ENCODE measurements at places on chromosomes 13 and 19.

- no peak for DNase-seq
These were observed 87.8 kb downstream of the ANKRD10 start for GRCh38 chr13:110826861-110827672.

DNA sequence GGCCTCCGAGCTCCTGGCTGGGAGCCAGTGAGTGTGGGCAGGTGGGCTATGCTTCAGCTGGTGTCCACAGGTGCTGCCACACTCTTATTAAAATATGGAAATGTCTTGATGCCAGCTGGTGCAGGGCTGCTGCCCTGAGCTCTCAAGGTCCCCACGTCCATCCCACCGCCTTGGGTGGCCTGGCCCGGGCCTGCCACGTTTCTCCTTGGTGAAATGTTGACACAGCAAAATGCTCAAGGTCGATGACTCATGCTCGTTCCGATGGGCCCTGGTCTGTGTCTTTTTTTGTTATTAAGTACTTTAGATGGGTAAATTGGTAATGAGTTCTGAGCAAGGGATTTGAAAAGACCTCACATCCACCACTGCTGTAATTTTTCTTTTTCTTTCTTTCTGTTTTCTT, 524.7 kb downstream of the MYO16 start:
- DNase-seq, result no peak

DNA sequence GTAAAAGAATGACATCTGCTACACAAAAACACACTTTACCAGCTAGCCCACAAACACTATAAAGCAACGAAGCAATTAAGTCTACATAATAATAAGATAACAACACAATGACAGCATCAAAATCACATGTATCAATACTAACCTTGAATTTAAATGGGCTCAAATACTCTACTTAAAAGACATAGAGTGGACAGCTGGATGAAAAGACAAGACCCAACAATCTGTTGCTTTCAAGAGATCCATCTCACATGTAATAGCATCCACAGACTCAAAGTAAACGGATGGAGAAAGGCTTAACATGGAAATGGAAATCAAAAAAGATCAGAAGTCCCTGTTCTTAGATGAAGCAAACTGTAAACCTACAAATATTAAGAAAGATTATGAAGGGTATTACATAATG, 2175.9 kb downstream of the PCDH9 start:
- DNase-seq, result no peak

DNA sequence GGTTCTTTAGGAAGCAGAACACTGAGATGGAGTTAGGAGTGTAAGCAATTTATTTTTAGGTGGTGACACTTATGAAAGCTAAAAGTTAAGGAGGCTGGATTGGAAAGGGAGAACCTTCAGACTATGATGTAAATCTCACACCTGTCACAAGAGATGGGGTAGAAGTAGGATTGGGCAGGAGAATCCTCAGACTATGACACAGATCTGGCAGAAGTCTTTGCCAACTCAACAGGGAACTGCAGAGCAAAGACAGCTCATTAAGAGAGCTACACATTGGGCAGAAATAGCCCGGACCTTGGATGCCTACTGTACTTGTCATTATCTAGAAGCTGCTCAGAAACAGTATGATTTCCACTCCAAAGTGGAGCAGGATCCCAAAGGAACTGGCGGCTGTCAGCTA, 134.4 kb downstream of the DNAJC15 start:
- no peak for DNase-seq

DNA sequence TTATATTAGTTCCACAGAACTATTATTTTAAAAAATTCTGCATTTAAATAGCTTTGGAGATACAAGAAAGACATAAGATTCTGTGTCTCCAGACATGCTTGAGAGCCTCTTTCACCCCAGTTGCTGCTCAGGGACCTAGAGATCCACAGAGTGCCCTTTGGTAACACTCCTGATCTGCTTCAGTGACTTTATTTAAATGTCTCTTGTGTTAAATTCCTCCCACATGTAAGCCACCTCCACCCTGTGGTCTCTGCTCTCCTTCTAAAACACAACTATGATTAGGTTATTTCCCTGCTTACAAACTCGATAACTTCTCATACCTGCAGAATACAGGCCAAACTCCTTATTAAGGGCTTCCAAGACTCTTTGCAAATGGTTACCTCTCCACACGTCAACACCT, 141.0 kb downstream of the RFC3 start:
- DNase-seq, result no peak

DNA sequence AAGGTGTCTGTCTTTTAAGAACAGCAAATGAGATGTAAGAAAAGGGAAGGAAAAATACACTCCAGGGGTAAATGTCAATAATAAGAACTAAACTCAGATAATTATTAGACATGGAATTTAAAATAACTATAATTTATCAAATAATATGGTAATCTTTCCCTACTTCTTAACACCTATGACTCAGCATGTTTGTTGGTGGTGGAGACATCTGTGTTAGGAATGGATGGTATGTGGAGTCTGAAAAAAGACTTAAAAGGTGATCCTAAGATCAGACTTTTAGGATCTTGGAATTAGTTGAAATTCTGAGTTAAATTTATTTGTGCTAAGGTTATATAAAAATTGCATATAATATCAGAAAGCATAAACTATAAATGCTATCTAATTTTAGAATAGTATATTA, 915.1 kb downstream of the SLITRK5 start:
- no peak for DNase-seq

DNA sequence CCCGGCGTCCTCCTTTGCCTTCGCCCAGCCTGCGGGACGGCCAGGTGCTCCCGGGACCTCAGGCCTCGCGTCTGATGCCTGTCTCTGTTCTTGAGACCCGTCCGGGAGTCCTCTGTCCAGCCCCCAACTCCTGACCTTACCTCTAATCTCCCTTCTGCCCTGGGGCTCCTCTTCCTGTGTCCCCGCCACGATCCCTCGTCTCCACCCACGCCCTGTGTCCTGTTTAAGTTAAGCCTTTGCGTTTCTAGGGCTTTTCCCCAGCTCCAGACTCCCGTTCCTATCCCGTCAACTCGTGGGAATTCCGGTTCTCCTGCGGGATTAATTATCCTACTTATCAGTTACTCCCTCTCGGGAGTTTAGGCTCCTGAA, 686 bp downstream of the LENG8 start:
- no peak for DNase-seq

- no peak for DNase-seq
These were observed 15.5 kb upstream of the ERCC1 start for GRCh38 chr19:45439190-45439568.

- DNase-seq, result peak; percentile 63
These were observed 14.8 kb downstream of the RABAC1 start for GRCh38 chr19:41944336-41944735.

DNA sequence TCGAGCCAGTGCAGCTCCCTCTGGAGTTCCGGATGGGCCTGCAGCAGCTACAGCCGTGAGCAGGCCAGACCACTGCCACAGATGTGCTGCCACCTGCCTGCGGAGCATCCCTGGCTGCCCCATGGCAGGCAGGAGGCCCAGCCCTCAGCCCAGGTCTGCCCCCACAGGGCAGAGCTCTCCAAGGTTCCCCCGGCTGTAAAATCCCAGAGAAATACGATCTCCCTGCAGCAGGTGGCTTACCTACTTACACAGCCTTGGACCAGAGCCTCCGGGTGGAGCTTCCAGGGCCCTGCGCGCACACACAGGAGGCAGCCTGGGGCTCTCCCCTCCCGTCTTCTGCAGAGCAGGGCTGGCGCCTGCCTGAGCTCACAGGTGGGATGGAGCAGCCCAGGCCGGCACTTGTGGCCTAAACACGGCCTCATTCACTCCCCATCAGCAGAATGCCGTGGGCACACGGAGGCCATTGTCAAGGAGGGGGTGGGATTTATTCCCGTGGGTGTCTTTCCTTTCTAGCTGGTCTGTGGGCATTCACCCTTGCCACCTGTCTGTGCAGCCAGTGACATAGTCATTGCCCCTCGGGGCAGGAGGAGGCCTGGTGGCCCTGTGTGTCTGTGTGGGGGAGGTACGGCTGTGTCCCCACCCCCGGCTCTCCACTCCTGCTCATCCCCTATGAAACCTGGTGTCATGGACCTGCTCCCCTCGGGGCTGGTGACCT, 118.0 kb downstream of the KDM4B start:
- no peak for DNase-seq

DNA sequence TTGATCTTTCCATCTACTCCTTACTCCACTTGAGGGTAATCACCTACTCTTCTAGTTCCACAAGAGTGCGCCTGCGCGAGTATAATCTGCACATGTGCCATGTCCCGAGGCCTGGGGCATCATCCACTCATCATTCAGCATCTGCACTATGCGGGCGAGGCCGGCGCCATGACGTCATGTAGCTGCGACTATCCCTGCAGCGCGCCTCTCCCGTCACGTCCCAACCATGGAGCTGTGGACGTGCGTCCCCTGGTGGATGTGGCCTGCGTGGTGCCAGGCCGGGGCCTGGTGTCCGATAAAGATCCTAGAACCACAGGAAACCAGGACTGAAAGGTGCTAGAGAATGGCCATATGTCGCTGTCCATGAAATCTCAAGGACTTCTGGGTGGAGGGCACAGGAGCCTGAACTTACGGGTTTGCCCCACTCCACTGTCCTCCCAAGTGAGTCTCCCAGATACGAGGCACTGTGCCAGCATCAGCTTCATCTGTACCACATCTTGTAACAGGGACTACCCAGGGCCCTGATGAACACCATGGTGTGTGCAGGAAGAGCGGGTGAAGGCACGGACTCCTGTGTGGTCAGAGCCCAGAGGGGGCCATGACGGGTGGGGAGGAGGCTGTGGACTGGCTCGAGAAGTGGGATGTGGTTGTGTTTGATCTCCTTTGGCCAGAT, 2.7 kb upstream of the KLK2 start:
- no peak for DNase-seq

GRCh38 chr19:511101-511851, 4.0 kb downstream of the TPGS1 start:
- peak; percentile 92 for DNase-seq

- DNase-seq, result peak; percentile 77
These were observed 621 bp downstream of the SOX21 start for GRCh38 chr13:94711561-94712286.

DNA sequence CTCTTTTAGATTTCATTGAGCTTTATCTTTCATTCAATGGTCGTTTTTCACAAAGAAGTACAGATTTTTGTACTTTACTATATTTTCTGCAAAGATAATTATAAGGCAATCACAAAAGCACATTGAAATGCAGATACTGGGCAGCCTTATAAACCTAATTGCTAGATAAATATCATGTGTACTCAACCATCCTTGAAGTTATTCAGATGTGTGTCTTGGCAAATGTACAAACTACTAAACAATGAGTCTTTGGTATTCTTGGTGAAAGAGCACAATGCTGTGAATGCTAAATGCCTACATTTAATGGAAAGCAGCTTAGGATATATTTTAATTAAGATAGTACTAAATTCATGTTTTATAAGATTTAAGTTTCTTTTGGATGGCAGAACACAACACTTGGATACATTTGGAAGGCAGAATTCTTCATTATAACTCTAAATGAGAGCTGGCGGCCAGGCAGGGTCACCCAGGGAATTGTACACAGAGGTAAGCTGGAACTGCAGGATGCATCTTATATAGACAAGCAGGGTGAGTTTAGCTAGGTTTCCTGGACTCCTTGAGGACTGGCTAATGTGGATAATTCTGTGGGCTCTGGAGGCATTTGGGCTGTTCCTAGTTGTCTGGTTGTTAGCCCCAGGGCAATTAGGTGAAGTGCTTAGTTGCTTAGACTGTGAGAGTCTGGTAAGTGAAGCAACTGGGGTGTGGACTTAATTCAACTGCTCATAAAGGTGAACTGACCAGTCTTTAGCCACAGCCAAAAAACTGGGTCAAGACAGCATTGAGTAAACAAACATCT, 286.6 kb downstream of the PCDH20 start:
- DNase-seq, result no peak

DNA sequence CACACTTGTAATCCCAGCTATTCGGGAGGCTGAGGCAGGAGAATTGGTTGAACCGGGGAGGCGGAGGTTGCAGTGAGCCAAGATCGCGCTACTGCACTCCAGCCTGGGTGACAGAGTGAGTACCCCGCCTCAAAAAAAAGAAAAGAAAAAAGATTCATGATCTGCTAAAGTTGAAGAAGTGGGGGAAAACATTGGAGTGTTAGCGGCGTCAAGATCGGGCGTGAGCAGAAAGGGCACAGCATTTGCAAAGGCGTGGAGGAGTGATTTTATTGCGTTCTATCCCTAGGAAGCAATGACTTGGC, 874 bp upstream of the DNM2 start:
- no peak for DNase-seq

- DNase-seq, result no peak
These were observed 60.6 kb upstream of the SERP2 start for GRCh38 chr13:44312834-44313551.

- DNase-seq, result no peak
These were observed 207.3 kb downstream of the DLEU7 start for GRCh38 chr13:50636007-50636704.

DNA sequence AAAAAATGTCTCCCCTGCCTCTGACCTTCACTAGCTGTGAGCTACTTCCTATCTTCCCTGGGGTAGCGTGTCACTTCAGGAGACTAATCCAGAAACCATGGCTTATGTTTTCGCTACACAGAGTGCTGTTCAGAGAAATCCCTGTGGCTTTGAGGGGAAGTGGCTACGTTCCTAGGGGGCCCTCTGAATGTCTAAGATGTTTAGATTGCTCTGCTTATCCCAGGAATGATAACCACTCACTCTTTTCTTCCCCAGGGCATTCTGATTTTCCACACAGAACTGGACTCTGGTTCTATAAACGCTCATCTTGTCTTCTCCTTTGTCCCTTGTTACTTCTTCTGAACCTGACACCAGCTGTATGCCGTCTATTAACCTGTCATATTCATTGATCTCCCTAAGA, 572.5 kb downstream of the OLFM4 start:
- no peak for DNase-seq

- no peak for DNase-seq
These were observed 141.7 kb downstream of the EFNB2 start for GRCh38 chr13:106393776-106394175.

- no peak for DNase-seq
These were observed 25.7 kb downstream of the CHAMP1 start for GRCh38 chr13:114339857-114340534.

DNA sequence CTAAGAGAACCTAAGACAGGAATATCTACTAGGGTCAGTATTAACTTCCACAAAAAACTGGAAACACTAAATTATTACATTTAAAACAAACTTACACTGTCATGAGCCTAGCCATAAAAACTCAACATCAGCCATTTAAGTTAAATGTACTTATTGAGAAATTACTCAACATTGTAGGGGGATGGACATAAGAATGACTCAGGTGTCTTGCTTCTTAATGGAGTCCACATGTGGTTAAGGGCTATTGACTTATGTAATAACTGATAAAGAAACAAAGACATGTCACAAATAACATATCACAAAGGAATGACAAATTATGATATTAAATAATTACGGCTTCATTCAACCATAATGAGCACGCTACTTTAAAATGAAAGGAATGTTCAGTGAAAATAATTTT, 36.2 kb downstream of the CLDN10 start:
- no peak for DNase-seq
